ENCODE measurements at places on chromosomes 12 and 14.
A peak's percentile ranks its signal among the peaks of the same experiment; 100 is the strongest.

- no peak for DNase-seq
These were observed 68.0 kb upstream of the OSBPL8 start for GRCh38 chr12:76627346-76628135.

- no peak for DNase-seq
These were observed 17.1 kb upstream of the TSPAN11 start for GRCh38 chr12:30909349-30910037.

DNA sequence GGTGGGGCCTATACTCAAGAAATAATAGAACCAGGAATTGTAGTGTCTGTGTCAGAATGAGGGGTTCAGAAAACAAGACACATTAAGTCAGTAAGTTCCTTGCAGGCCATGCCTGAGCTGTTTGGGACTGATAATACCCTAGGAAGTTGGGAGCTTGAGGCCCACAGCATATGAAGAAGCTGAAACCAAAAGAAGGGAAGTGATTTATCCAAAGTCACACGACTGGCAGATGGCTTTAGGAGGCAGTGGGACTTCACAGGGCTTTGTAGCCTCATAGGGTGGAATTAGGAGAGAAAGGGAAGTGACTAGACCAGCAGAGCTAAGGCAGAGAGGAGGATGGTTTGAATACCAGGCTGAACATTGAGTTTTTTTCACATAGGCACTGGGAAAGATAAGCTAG, 56.6 kb upstream of the SRSF5 start:
- no peak for DNase-seq

DNA sequence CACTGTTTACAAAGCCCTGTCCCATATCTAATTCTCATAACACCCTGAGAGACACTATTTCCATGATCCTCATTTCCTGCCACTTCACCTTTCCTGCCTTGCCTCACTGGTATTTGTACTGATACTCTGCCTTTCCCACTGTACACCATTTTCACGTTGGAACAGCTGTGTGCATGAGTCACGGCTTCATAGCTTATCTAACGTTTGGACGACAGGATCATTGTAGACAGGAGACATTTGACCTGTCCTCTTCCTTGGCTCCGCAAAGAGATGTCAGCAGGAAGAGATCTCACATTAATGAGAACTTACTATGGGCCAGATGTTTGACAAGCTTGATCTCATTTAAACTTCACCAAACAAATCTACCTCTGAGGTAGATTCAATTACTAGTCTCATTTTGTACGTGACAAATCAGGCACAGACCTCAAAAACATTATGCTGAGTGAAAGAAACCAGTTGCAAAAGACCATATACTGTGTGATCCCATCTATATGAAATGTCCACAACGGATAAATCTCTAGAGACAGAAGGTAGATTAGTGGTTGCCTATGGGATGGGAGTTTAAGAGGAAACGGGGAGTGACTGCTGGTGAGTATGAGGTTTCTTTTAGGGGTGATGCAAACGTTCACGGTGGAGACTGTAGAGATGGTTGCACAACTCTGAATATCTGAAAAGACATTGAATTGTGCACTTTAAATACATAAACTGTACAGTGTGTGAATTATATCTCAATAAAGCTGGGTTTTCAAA, 71.2 kb downstream of the KCNK13 start:
- no peak for DNase-seq

GRCh38 chr12:52041695-52042123, 9.5 kb upstream of the NR4A1 start:
- no peak for DNase-seq

- peak; percentile 61 for DNase-seq
These were observed 18.1 kb downstream of the EGLN3 start for GRCh38 chr14:33932576-33933345.

DNA sequence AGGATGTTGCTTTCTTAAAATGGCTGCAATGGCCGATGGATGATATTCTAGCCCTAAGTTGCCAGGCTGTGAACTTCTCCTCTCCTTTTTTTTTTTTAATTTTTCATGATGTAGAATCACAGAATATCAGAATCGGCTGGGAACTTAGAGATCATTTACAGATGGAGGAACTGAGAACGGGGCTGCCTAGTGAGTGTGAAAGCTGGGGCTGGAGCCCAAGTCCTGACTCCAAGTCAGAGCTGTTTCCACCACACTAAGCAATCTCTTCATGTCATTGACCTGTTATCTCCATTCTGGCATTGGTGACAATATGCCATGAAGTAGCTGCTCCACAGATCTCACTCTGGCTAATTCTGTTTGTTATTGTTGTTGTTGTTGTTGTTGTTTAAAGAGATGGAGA, 121.7 kb downstream of the SLC38A1 start:
- no peak for DNase-seq

GRCh38 chr14:77865455-77865854, 65.5 kb downstream of the ADCK1 start:
- no peak for DNase-seq

DNA sequence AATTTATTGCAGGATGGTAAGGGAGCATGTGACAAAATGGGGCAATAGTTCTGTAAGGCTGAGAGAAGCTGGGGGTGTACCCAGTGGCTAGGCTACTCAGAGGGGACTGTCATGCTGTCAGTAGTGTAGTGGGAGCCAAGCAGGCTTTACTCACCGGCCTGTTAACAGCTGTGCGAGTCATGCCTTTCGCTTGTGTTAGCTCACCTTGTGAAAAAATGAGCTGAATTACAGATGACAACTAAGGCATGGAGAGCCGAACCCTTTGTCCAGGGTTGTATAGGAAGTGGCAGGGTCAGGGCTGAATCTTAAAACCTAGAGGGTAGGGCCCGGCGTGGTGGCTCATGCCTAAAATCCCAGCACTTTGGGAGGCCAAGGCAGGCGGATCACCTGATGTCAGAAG, 37.9 kb downstream of the SH2B3 start:
- DNase-seq = no peak

DNA sequence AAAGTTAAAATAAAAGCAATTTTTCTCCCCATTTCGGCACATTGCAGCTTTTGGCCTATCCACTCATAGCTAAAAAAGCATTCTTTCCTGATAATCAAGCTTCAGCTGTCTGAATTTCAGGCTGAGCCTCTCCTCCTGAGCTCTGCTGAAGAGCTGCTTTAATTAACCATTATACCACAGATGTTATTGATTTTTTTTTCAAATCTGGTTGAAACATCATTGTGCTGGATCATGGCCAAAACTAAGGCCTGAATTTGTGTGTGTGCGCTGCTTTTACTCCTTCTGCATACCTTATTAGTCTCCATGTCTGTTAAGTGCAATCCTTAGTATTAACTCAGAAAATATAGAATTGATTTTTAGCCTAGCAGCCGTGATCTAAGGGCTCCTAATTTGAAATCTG, 52.3 kb downstream of the MBIP start:
- DNase-seq = peak; percentile 21
